Uterine smooth muscle cell (primary cell): ENCODE measurements at places on chromosomes 5 and 9. TPM values are rescaled to one million over a fixed set of nuclear protein-coding genes. Genes with fewer than 3 reads are reported as not detected.

IL4 gene
- total RNA-seq: not detected in 2 replicates

CYLC2 gene
- not detected in 2 replicates for total RNA-seq

OR1J1 gene
- not detected in 2 replicates for total RNA-seq

ZSWIM6 gene
- total RNA-seq: 8.4 and 10.6 TPM in 2 replicates

SARDH gene
- total RNA-seq: 4.2 and 13.7 TPM in 2 replicates

IRX1 gene
- not detected in 2 replicates for total RNA-seq

BHMT2 gene
- total RNA-seq: 4.5 and 6.8 TPM in 2 replicates

ADAMTS2 gene
- 31.4 and 52.6 TPM in 2 replicates for total RNA-seq

OLFM1 gene
- 2.7 and 4.0 TPM in 2 replicates for total RNA-seq

SH2D3C gene
- total RNA-seq: 0.11 and 0.25 TPM in 2 replicates

PCDHB9 gene
- under 0.01 TPM in 2 replicates for total RNA-seq

RIMOC1 gene
- 16.6 and 18.1 TPM in 2 replicates for total RNA-seq

STK32A gene
- 0.22 and 1.2 TPM in 2 replicates for total RNA-seq

EQTN gene
- total RNA-seq: not detected in 2 replicates

LPAR1 gene
- total RNA-seq: 103 and 147 TPM in 2 replicates

SH3RF2 gene
- total RNA-seq: 0.77 and 1.2 TPM in 2 replicates

PLAC8L1 gene
- total RNA-seq: not detected in 2 replicates

BTNL9 gene
- total RNA-seq: not detected in 2 replicates

CDH12 gene
- not detected in 2 replicates for total RNA-seq

SHC3 gene
- total RNA-seq: 10.2 and 25.5 TPM in 2 replicates

MRNIP gene
- 13.7 and 15.9 TPM in 2 replicates for total RNA-seq

RORB gene
- total RNA-seq: 6.0 and 11.3 TPM in 2 replicates

TAF11L10 gene
- total RNA-seq: not detected in 2 replicates

FRMPD1 gene
- under 0.01 TPM in 1 of 2 replicates, not detected in the other for total RNA-seq
